ENCODE measurements at places on chromosomes 2 and 18.

GRCh38 chr2:109030870-109031475 lies 42.0 kb upstream of the EDAR start:
- DNase-seq: no peak

GRCh38 chr18:56444201-56444600 lies 194.2 kb downstream of the TXNL1 start:
- DNase-seq: no peak

DNA sequence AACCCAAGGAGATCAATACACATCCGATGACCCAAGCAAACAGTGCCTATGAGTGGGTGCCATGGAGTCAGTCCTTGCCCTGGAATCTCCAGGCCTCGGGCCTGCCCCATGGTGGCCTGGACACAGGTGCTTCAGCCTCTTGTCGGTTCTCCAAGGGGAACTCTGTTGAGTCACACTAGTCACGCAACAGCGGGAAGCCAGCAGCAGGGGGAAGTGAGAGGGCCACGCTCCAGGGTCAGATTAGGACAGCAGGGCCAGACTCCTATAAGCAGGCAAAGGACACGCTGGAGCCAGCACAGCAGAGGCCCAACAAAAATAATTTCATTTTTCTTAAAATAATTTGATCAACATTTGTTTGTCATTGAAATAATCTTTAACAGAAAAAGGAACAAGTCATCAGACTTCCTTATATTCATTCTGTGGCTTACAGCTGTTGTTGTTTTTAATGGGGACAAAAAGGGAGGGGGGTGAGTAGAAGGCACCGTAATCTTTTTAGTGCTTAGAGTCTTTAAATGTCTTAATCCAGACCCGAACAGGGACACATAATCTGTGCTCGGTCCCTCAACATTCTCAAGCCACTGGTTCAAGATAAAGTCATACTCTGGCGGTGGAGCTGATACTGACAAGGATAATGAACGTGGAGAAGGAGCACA lies 16.4 kb upstream of the ARMC9 start:
- peak; percentile 33 for DNase-seq

GRCh38 chr2:140122001-140122400 lies 1341.8 kb upstream of the NXPH2 start:
- peak; percentile 50 for DNase-seq

DNA sequence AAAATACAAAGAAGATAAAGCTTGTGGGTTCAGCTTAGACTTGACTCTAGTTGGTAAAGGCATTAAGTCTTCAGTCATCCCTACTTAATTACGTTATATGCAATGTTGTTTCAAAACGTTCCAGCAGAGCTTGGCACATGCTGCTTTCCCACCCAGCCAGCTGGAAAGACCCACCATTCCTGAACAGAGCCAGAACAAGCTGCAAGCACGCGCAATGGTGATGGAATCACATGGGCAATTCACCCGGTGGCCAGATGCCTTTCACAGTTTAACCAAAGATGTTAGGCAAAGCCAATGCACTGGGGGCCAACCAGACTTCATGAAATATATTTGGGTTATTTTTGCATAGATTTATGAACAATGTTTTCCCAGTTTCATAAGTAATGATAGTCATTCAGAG lies 123.4 kb upstream of the CDH20 start:
- no peak for DNase-seq
